ENCODE measurements at places on chromosomes 16 and 17.

DNA sequence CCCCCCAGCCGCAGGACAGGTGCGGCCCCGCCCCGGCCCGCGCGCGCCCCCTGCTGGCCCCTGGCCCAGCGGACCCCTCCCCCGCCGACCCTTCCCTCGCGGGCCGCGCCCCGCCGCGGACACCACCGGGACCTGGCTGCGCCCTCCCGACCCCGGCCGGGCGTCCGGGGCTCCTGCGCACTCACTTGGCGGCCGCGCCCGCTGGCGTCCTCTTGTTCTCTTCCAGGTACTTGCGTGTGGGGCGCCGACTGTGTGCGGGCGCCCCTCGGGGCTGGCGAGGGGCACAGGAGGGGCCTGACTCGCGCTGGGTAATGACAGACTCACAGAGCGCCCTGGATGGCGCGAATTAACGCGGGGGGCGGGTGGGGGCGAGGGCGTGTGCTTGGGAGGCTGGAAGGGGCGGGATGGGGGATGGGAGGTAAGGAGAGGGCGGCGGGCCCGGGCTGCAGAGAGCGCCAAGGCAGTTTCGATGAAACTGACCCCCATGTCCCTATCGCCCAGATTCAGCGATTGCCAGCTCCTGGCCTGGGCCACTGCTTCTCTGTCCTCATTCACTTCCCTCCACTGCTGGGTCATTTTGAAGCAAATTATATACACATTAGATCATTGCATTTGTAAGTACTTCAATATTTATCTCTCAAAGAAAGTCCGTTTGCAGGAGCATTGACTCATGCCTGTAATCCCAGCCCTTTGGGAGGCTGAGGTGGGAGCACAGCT lies 445 bp upstream of the DBNDD1 start:
- DNase-seq: peak; percentile 68

- DNase-seq: no peak
Observed at GRCh38 chr17:20922128-20922670, 120.6 kb downstream of the USP22 start.

- DNase-seq: no peak
Observed at GRCh38 chr16:51359141-51359955, 208.3 kb upstream of the SALL1 start.

- DNase-seq: no peak
Observed at GRCh38 chr16:68479271-68479670, 31.0 kb upstream of the SMPD3 start.

GRCh38 chr17:76132574-76133338 lies 8.3 kb downstream of the FOXJ1 start:
- no peak for DNase-seq

DNA sequence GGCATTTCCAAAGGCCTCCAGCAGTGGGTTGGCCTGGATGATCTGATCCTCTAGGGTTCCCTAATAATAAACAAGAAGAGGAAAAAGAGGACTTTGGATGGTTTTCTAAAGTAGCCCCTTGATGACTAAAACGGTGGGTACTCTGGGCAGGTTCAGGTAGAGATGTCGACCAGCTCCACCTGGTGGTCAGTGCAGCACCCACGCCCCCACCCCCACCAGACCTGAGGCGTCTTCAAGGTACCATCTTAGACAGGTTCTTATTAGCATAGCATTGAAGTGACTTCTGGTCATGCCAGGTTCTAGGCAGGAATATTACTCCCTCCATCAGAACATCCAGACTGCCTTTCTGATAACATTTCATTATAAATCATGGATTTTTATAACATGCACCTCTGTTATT lies 15.0 kb downstream of the MYH13 start:
- no peak for DNase-seq

- no peak for DNase-seq
Observed at GRCh38 chr16:558298-559020, 1.7 kb upstream of the PRR35 start.

- DNase-seq: no peak
Observed at GRCh38 chr17:47927821-47928400, 13.5 kb upstream of the PNPO start.

DNA sequence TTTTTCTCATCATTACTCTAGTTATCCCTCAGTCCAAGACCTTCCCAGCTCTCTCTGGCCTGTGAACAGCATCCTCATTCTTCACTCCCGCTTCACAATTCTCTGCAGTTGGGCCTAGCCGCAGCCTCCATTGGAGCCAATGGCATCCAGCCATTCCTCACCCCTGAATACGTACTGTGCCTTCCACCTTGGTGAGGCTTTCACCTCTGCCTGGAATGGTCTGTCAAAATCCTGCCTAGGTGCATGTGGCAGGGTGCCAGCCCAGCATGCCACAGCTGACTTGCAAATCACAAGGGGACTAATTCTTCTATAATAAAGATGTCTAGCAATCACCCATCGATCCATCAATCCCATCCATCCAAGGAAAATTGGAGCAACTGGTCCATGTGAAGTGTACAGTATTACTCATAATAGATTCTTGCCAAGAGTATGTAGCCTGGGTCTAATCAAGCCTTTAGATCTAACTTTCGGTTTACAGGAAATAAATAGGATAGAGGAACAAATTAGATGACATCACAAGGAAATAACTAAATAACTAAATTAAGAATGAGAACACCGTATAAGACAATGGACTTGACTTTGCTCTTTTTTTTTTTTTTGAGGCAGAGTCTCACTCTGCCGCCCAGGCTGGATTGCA lies 5.1 kb upstream of the CX3CL1 start:
- no peak for DNase-seq

GRCh38 chr17:3828151-3828851 lies 17.7 kb downstream of the NCBP3 start:
- DNase-seq: no peak

DNA sequence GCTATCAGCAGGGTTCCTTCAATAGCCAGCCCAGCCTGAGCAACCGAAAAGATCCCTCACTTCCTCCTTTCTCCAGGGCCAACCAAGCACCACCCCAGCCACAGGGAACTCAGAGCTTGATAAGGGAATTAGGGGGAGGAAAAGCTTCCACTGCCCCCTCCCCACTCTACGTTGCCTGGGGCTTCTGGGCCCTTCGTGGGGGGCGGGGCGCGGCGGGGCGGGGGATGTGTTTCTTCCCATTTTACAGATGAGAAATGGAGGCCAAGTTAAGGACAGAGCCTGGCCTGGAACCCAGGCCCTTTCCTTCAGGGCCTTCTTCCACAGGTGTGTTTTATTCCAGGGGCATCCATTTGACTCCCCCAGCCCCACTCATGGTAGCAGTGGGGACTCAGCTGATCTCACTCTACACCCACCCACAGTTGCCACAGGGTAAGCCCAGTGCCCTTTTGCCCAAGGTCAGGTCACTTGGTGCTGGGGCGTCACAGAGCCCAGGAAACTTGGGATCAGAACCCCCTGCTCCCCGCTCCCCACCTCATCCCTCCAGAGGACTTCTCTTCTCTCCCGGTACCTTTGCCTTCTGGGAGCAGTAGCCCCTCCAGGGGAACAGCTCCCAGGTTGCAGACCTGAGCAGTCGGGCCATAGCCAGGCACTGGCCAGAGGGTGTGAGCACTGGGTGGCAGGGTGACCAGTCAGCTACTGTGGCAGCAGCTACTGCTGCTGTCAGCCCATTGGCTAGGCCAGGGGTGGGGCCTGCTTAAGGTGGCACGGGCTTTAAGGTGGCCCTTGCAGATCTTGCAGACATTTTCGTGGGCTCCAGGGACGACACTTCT lies at the start of gene LDHD:
TSS of gene LDHD (minus strand) at position 700 of the 830 bp plus-strand sequence. CDS start at position 640, 60 bp downstream.
- DNase-seq: no peak

DNA sequence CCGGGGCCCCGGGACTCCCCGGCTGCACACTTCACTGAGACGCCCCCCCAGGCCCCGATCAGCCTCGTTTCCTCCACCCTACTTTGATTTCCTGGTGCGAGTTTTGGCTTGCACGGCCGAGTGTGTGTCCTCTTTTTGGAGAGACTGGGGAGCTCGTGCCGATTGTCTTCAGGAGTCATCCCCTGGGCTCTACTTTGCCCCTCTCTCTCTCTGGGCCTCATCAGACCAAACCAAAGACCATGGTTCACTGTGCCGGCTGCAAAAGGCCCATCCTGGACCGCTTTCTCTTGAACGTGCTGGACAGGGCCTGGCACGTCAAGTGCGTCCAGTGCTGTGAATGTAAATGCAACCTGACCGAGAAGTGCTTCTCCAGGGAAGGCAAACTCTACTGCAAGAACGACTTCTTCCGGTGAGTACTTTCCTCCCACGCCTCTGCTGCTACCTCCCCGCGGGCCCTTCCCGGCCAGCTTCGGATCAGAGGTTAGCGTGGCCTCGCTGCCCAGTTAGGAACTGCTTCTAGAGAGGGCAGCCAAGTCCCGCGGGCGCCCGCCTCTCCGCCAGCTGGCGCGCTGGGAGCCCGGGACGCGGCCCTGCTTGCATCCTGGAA lies 787 bp downstream of the LHX1 start:
- no peak for DNase-seq

- no peak for DNase-seq
Observed at GRCh38 chr17:57080718-57081117, 4.3 kb upstream of the AKAP1 start.

GRCh38 chr16:69323415-69323814 lies 7.0 kb downstream of the PDF start:
- no peak for DNase-seq

- peak; percentile 45 for DNase-seq
Observed at GRCh38 chr17:40582328-40582901, 17.1 kb upstream of the CCR7 start.

- no peak for DNase-seq
Observed at GRCh38 chr16:23408823-23409298, 44.1 kb downstream of the COG7 start.

- DNase-seq: no peak
Observed at GRCh38 chr17:59786213-59786535, 78.7 kb downstream of the VMP1 start.

DNA sequence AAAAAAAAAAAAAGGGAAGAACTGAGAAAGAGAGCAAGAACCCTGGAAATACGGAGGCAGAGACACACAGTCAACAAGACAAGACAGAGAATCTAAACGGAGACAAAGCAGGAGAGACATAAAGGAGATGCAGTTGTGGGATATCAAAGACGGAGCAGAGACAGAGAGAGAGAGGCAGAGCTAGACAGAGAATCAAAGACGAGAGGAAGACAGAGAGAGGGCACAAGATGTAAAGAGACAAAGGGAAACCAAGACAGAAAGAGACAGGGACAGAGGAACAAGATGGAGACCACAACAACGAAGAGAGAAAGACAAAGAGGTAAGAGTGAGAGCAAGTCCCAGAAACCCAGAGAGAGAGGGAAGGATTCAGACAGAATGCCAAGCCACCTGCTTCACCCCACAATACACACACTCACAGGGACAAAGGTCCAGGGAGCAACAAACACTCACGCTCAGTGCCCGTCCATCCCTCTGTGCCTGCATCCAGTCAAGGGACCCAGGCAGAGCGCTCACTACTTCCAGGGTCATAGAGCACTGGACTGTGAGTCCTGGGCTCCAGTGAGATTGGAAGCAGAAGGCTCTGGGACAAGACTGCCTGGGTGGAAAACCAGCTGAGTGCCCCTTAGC lies 88.9 kb downstream of the C16orf78 start:
- no peak for DNase-seq

DNA sequence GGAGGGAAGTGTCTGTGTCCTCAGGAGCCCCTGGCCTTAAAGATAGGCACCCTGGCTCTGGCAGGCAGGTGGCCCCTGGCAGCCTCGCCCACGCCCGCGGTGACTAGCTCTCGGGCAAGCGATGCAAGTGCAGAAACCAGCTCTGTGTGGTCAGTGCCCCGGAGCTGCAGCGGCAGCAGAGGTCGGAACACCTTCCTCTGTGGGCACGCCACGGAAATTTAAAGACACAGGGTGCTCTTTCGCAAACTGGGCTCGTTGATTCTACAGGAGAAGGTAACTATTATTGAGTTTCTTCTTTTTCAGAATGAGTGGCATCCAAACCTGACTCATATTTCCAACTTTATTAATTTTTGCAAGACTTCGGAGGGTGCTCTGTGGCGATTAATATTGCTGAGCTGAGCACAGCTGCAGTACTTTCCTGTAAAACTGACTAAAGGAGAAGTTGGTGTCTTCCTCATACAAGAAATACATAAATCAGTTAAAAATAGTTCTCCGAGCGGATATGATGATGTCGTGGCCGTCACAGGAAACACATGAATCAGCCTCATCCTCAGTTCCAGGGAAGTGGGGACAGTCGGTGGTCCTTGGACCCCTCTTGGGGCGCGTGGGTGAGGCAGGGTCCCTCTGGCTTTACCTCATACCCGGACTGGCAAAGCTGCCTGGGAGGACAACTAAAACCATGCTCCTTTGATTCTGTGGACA lies 120.2 kb downstream of the METRNL start:
- DNase-seq: no peak

- DNase-seq: no peak
Observed at GRCh38 chr17:79850571-79851460, 11.6 kb upstream of the CBX4 start.

DNA sequence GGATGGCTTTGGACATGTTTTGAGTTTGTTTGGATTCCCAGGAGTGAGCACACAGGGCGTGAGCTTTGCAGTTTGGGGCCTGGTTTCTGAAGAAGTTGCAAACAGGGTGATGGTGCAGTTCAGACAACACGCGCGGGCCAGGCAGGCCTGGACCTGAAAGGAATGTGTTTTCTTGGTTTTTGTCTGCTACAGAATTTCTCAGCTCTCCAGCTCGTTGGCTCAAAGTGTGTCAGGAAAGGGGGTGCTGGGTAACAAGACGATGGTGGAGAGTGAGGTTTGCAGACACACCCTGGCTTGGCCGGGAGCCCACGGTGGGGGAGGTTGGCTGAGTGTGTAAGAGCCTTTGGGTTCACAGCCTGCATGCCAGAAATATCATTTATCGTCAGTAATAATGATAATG lies 82.3 kb downstream of the CMIP start:
- DNase-seq: no peak

GRCh38 chr16:55832773-55833691 lies at the start of gene CES1:
TSS of gene CES1 (minus strand) at chr16:55833096. CDS start at chr16:55833055, 41 bp downstream.
- no peak for DNase-seq

- DNase-seq: no peak
Observed at GRCh38 chr17:9472094-9472493, 103.5 kb downstream of the STX8 start.

- no peak for DNase-seq
Observed at GRCh38 chr17:18938692-18939023, 13.3 kb upstream of the SLC5A10 start.

GRCh38 chr16:5442054-5442453 lies 344.5 kb upstream of the EEF2KMT start:
- DNase-seq: no peak

- DNase-seq: no peak
Observed at GRCh38 chr17:2058586-2059546, 4.0 kb downstream of the HIC1 start.

Data from NCI-H1092 (cell line).